Breast epithelium (tissue), 4 donors: ENCODE measurements at places on chromosomes 3 and 15. TPM values are rescaled to one million over a fixed set of nuclear protein-coding genes. Genes with fewer than 3 reads are reported as not detected.

DNA sequence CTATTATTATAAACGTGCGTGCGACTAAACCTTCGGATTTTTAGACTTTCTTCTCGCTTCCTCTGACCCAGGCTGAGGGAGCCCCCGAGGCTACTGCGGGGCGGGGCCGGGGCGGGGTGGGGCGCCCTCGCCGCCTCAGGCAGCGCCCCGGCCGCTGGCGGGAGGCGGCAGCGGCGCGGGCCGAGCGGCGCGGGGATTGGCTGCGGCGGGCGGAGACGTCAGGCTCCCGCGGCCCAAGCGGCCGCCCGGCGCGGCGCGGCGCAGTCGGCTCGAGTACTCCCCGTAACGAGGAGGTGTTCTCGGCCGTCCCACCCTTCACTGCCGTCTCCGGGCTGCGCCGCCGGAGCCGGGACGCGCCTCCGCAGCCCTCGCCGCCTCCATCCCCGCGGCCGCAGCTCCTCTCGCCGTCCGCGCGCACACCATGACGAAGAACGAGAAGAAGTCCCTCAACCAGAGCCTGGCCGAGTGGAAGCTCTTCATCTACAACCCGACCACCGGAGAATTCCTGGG, at the start of gene ATP1B3:
Gene ATP1B3 (plus strand): TSS at position 263 of the 510 bp plus-strand sequence. CDS start 159 bp downstream, at position 422.
- peak; percentile 67 for DNase-seq

- DNase-seq = no peak
Measured at GRCh38 chr15:97174886-97175540, 785.5 kb upstream of the ARRDC4 start.

- DNase-seq = no peak
Measured at GRCh38 chr15:70436428-70436827, 326.9 kb downstream of the UACA start.

DNA sequence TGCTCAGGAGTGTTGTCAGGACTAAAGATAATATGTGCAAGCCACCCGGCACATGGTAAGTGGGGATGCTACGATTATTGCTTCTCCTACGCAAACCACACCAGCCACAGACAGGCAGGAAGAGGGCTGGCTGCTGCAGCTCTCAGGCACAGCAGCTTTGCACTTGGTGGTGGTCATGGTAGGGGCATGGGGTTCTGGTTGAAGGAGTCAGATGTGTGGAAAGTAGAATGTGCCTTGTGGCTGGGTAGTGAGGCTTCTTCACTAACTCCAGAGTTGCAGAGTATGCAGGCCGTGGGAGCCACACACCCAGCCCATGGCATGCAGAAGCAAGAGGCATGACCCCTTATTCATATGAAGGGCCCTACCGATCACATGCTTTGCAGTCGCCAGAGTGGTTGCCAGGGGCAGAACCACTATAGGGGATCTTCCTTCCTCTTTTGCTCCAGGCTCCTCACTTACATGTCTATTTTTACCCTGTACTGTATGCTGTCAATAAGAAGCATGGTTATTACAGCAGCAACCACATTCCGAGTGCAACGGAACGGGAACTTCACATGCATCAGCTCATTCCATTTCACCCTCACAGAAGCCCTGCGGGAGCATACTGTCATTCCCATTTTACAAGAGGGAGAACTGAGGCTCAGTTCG, 59.2 kb upstream of the HERC1 start:
- peak; percentile 25 for DNase-seq

DNA sequence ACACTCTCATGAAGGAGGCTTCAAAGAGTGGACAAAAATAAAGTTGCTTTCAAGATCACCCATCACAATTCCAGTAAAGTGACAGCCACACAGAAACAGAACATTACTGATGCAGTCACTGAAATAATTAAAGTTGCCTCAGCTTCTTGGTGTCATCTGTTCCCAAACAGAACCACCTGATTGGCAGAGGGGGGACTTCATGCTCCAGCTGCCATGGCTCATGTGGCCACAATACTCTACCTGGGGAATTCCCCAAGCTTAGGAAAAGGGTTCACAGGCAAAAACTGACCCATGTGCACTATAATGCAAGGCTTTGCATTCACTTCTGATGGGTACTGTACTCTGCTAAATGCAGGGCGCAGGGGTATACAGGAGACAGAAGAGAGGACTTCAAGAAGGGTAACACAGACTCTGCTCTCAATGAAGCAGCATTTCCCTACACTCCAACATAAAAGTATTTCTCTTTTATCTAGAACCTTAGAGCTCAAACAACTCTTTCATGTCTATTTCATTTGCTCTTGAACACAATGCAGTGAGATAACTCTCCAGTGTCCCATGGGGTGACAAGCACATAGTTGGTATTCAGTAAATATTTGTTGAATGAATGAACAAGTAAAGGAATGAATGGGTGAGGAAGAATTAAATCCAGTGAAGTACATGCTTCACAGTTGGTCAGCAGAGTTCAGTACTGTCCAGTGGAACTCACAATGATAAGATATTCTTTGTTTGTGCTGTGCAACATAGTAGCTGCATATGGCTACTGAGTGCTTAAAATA, 8.6 kb upstream of the CTNNB1 start:
- DNase-seq = no peak

DNA sequence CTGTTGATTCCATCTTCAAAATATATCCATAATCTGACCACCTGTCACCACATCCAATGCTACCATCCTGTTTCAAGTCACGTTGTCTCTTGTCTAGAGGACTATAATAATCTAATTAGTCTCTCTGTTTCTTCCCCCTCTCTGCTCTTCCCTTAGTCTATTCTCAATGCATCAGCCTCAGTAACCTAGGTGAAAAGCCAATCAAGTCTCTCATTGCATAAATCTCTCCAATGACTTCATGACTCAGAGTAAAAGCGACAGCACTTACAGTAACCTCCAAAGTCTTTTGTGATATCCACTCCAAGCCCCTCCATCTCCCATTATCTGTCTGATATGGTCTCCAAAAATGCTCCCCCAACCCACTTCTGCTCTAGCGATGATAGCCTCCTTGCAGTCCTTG, 7.2 kb downstream of the UBA3 start:
- DNase-seq = no peak

DNA sequence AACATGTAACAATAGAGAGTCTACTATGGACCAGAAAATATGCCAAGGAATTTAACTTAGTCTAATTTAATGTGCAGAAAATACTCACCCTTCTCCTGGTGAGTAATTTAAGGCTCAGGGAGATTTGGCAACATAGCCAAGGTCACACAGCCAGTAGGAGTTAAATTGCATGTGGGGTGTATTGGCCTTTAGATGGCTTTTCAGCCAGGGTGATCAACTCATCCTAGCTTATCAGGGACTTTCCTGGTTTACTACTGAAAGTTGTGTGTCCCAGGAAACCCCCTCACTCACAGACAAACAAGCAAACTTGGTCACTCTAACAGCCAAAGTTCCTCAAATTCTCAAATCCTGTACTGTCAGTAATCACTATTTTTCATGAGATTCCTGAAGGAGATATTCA, 2.6 kb upstream of the SLC9A9 start:
- no peak for DNase-seq

DNA sequence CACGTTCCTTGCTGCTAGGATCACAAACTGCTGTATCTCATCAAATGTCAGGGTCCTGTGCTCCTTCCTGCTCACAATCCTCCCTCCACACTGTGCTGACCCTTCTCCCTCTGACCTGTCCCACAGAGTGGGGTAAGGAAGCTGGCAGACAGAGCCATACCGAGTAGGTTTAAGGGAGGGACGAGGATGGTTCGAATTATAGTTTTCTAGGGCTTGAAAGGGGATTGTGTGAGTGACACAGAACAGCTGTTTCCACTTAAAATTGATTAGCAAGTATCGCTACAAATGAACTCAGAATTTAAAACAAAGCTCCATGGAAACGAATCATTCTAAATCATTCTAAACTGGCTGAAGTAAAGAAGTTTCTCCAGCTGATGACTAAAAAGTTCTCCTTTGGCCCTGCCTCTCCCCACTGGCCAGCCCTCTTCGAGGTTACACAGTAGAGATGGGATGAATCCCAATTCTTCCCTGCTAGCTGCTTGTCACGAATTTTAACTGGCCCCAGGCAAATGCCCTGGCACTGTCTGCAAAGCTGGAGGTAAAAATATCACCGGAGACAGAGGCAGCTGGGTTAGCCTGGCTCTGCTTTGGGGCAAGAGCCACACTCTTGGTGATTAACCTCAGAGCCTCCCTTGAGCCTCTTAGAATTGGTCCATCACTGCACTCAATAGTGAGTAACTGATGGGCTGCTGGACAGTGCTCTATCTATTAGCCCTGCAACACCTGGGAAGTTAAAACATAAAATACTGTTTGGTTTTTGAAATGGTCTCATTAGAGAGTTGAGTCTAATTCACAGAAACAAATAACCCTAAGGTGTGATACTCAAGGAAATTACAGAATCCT, 194.9 kb downstream of the CHST2 start:
- DNase-seq = no peak

DNA sequence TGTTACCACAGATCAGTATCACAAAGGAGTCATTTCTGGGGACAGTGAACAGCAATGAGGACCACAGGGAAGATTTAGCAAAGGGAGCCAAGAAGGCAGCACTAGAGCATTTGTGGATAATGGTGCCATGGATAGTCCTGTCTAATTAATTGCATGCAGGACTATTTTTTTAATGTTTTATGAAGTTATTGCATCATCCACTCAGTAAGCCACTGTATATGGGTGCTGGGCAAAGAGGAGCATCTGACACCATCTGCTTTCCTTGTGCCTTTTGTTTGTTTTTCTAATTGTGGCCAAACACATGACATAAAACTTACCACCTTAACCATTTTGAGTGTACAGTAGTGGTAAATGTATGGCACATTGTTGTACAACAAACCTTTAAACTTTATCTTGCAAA, 301.1 kb upstream of the LRRFIP2 start:
- no peak for DNase-seq

DNA sequence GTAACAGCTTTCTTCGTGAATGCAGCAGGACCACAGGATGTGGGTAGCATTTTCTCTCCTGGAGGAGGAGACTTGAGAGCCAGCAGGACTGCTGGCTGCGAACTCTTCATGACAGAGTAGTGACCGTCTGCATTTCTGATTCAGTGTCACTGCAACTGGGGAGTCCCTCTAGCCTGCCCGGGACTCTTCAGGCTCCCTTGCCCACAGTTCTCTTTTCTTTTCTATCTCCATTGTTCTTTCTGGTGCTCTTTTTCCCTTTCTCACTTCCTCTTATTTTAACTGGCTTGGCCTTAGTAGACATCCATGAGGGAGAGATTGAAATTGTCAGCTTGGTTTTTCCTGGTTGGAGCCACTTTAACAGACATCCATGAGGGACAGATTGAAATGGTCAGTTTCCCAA, 49.9 kb upstream of the P2RY1 start:
- DNase-seq = no peak

GRCh38 chr3:73385568-73385967, 239.2 kb downstream of the PDZRN3 start:
- DNase-seq = no peak

The ROPN1 gene
- 6.1 TPM for total RNA-seq

The DUT gene
- total RNA-seq = 105 TPM

The SI gene
- not detected for total RNA-seq
